CD4-positive, alpha-beta T cell treated with Interleukin-15 for 4 hours (primary cell): ENCODE measurements at places on chromosomes 5 and 9.

GRCh38 chr5:163360656-163361055 is 76.7 kb upstream of the CCNG1 start:
- no peak for DNase-seq

- no peak for DNase-seq
Measured at GRCh38 chr5:117182104-117182503, 607.5 kb upstream of the SEMA6A start.

- DNase-seq, result no peak
Measured at GRCh38 chr5:173020643-173021042, 35.5 kb upstream of the CREBRF start.

- DNase-seq, result no peak
Measured at GRCh38 chr5:75716715-75717081, 539 bp downstream of the POC5 start.

DNA sequence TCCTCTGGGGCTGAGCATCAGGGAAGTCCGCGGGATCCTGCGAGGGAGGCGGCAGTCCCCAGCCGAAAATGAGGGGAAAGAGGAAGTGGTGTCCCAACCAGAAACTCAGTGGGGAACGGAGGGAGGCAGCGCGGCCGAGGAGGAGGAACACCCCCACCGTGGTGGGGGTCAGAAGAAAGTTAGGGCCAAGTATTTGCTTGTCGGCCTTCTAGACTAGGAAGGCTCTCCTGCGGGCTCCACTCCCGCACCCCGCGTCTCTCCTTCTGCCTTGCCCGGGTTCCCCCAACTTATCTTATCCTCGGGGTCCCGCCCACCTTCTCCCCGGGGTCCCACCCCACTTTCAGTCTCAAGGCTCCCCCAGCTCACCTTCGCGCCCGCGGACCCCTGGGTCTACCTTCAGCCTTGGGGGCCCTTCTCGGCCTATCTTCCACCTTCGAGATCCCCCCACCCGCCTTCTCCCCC is 557 bp upstream of the PHF2 start:
- DNase-seq, result peak; percentile 50

DNA sequence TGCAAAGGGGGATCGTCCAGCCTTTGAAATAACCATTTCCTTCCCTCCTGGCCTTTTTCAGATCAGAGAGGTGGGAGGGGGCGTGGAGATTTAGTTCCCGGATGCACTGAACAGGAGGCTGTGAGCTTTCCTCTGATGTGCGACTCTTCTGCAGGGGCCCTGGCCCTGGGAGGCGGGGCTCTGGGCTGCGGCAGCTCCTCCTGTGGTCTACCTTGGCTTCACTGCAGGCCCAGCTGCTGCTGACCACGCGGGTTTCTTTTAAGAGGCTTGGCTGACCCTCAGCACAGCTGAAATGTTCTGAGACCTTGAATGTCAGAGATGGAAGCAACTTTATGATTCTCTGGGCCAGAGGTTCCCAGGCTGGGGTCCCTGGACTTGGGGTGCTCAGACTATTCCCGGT is 27.0 kb upstream of the COL15A1 start:
- DNase-seq, result no peak

- no peak for DNase-seq
Measured at GRCh38 chr5:172707285-172708182, 63.5 kb downstream of the DUSP1 start.

DNA sequence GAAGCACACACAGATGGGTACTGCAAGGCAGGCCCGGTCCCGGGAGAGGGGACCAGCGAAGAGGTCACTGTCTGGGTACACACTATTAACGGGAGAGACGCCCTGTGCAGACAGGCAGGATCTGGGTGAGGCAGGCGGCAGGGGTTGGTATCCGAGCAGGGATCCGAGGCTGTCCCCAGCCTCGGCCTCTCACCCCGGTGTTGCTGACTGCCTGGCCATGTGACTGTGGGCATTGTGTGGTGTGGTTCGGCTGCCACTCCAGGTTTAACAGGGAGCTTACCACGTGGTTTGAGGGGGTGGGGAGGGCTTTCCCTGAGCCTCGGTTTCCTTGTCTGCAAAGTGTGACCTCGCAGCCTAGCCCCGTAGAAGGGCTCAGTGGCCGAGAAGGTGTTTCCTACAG is 11.1 kb upstream of the RALGDS start:
- DNase-seq, result no peak

- no peak for DNase-seq
Measured at GRCh38 chr5:132392411-132392810, 22.9 kb downstream of the SLC22A5 start.

- peak; percentile 89 for DNase-seq
Measured at GRCh38 chr9:137302118-137302448, at the start of gene NRARP. Gene NRARP, minus strand, starts transcription at chr9:137302271. Its CDS starts 343 bp downstream, at chr9:137301928.

DNA sequence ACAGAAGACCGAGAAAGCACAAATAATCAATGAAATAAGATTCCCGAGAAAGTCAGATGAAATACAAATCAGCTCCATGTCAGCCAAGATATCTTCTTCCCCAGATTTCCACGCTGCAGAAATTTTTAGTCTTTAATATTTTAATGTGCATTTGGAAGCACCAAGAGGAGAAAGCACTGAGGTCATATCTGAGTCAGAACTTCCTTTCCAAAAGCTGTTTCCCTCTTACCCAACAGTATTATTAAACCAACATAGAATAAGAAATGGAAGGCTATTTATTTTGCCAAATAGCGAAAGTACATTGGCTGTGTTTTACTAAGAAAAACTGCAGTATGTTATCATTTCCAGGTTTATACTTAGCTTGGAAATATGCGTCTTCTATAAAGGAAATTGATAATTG is 772.1 kb upstream of the CDH9 start:
- no peak for DNase-seq

DNA sequence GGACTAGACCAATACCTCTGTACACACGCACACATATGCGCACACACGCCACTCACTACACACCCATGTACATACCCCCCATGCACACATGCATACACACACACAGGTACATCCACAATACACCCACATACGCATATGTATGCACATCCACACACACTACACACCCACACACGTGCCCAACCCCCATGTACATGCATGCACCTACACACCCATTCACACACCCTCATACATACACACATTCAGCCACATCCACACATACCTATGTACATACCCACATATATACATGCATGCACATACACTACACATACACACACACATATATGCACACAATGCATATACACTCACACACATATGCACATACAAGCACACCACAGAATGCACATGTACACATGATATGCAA is 107.1 kb downstream of the GADD45G start:
- DNase-seq, result no peak

DNA sequence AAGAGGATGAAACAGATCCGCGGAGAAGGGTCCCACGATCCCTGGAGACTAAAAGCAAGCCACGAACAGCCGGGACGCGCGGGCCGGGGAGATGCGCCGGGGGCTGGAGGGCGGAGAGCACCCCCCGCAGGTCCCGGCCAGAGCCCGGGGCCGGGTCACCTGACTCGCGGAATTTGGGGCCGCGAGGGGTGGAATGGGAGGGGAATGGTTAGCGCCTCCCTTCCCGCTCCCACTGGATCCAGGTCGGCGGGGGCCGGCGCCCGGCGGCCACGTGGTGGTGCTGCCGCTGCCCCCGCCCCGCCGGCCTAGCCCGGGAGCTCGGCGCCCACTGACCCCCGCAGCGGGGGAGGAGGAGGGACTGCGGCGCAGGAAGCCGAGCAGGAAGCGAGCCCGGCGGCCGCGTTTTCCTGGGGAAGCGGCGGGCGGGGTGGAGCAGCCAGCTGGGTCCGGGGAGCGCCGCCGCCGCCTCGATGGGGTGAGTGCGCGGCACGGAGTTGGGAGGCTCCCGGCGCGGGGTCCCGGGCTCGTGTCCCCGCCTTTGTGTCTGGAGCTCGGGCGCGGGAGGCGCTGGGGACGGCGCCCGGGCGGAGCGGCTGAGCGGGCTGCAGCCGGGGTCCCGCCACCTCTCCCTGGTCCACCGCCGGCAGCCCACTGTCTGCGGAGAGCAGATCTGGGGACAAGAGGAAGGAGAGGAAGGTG is at the start of gene RAI14:
RAI14 (plus strand) TSS at position 328 of the 699 bp plus-strand sequence. CDS start 30,592 bp downstream, outside the sequence.
- DNase-seq, result no peak

DNA sequence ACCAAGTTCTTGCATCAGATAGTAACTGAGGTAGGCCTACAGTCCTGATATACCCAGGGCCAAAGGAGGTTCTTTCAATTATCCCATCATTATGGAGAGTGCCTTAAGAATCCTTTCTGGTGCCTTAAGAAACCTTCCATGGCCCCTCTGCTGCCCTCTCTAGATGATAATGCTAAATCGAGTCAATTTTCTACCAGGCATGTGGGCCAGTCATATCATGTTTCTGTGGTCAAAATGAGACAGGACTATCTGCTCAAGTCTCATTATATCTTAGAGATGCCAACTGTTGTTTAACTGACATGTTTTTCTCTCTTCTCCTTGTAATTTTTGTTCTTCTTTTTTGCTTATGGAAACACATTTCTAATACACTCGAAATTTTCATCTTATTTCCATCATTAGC is 127.6 kb downstream of the EDIL3 start:
- DNase-seq, result no peak

DNA sequence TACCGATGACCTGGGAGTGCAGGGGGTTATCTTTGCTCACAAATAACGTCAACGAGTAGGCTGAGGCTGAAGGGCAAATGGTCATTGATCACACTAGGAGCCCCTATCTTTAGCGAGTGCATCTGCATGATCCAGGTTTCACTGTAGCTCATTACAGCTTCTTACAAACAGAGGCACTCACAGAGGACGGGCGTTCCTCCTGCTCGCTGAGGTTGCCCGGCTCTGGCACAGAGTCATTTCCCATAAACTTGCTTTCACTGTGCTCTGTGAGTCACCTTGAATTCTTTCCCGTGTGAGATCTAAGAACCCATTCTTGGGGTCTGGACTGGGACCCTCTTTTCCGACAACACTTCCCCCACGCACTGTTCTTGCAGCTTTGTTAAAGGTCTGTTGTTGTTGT is 1.9 kb upstream of the PAEP start:
- no peak for DNase-seq

GRCh38 chr9:21233258-21233657 is 5.2 kb upstream of the IFNA17 start:
- no peak for DNase-seq

- peak; percentile 6 for DNase-seq
Measured at GRCh38 chr5:139752506-139753473, 42.8 kb upstream of the PSD2 start.

DNA sequence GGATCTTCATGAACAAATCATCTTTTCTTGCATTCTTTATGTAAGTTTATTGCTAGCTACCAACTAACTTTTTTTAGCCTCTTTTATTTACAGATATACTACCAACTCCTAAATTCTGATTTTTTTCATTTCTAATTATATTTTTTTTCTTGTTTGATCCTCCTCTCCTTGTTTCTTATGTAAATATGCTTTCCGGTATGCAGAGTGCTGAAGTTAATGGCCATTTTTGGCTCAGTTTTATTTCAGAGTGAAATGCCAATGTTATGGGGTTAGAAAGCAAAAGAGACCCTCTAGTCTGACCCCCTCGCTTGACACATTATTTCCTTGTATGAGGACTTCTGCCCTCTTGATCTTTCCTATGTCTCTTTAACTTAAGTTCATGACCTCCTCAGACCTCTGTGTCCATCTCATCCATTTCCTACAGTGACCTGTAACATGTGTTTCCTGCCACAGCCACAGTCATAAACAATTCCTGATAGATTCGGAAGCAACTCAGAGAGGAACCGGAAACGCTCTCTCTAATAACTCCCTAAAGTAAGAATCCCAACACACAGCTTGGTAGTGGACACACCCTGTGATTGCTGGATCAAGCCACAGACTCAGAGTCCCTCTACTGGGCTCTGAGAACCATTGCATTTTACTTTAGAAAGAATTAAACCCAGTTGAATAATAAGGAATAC is 42.9 kb upstream of the AFAP1L1 start:
- no peak for DNase-seq

DNA sequence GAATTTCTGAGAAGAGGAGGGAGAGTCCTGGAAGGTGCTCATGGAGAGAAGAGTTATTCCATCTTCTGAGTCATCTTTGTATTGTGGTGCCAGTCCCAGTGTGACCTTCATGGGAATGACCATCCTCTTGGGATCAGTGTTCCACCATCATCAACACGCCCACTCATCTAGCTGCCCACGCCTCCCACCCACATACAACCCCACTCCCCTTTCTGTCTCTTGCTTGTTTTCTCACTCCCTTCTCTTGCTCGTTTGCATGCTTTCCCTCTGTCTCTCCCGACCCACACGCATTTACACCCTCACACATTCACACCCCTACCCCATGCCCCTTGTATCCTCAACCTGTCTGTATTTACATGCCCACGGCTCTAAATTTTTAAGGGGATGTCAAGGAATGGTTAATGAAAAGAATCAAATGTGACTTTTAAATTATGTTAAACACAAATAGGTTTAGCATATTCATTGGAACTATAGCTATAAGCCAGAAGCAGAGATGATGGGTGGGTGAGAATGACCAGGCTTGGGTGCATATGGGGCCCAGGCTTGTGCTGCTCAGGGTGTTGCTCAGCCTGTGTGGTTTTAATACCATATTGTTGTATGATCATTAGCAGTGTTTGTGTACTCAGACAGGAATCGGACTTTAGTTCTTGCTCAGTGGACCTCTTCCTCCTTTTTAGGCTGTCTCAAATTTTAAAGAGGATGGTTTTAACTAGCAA is 160.4 kb downstream of the ARHGAP26 start:
- DNase-seq, result no peak

DNA sequence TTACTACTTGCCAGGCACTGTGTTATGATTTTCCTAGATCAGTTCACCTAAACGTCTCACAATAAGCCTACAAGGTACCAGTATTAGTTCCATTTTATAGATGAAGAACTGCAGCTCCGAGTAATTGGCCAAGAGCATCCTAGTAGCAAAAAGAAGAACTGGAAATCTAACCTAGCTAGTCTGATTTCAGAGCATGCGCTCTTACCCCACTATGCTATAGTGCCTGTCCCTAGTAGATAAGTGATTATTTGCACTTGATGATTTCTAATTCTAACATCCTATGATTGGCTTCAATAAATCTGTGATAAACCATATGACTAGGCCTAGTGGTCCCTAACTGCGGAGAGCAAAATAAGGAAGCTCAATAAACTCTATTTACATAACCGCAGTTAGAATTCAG is 7.1 kb upstream of the PLAC8L1 start:
- DNase-seq, result no peak

- no peak for DNase-seq
Measured at GRCh38 chr5:137101544-137101943, 397.6 kb downstream of the SPOCK1 start.

DNA sequence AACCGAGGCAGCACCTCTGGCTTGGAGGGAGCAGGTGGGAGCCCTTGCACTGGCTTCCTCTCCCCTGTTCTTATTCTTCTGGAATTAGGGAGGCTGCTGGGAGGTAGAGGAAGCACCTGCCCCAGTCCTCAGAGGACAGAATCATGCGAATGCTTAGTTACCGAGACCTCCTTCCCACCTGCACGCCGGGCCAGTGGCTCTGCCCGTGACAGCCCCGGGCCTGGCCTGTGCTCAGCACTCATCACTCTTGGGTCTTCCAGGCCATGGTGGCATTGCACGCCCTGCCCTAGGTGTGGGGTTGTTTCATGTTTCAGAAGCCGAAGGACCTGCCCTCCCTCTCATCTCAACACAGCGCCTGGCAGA is 45.3 kb upstream of the NKD2 start:
- DNase-seq, result no peak

GRCh38 chr5:140576776-140577201 is 12.2 kb downstream of the SLC35A4 start:
- no peak for DNase-seq
